ENCODE measurements at places on chromosomes 13 and 19.

DNA sequence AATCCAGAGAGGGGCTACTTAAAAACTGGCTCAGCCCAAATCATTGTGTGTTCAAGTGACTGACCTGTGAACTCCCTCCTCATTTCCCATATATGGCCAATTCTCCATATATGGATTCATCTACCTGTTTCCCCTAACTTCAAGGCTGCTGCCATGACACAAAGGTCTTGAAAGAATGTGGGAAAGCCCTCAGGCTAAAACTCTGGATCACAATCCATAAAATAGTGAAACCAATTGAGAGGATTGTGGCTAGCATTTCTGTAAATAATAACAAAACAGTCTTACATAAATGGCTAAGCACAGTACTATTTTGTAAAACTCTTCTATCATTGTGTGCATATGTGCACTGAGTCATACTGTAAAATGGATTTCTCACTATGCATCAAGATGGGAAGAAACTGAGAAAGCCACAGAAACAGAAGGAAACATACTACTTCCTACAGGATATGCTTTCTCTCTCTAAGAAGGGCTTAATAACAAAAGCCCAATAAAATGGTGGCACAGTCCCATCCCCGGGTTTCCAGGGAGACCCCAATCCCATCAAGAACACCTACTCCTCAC lies 80.5 kb downstream of the FOXO1 start:
- no peak for DNase-seq

- no peak for DNase-seq
Observed at GRCh38 chr19:49335784-49336481, 727 bp downstream of the CD37 start.

DNA sequence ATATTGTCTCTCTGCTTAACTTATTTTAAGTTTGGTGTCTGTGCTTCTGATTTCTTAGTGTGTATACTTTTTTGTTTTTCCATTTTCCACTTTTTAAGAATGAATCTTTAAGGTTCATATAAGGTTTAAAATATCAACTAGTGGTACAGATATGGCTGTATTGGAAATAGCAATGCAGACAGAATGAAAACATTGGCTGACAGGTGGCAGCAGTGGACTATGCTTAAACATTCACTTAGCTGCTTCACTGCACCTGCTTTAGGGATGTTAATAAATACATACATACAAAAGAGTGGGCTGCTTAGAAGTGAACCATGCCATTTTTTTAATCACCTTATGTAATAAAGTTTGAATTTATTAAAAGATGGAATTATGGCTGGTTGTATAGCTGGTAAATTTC lies 27.3 kb downstream of the TM9SF2 start:
- no peak for DNase-seq

DNA sequence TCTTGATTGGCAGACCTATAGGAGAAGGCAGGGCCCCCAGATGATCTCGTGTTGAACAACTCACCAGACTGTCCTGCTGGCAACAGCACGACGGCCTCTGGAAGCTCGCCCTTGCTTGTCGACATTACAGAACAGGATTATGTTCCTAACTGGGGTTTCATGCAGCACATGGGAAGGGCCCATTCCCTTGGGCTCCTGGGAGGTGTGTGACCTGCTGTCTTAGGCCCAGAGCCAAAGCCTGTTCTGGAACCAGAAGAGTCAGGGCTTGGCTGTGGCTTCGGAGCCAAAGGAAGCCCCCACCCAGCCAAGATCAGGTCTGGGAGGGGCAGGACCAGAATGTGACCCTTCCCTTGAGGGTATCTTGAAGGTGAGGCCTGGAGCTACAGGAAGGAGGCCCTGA lies 36.9 kb downstream of the RGCC start:
- no peak for DNase-seq

GRCh38 chr13:98944336-98944735 lies 33.5 kb downstream of the DOCK9 start:
- no peak for DNase-seq

- no peak for DNase-seq
Observed at GRCh38 chr13:111359930-111360329, 39.5 kb downstream of the TEX29 start.

GRCh38 chr19:55590109-55590508 lies 9.2 kb downstream of the FIZ1 start:
- no peak for DNase-seq

DNA sequence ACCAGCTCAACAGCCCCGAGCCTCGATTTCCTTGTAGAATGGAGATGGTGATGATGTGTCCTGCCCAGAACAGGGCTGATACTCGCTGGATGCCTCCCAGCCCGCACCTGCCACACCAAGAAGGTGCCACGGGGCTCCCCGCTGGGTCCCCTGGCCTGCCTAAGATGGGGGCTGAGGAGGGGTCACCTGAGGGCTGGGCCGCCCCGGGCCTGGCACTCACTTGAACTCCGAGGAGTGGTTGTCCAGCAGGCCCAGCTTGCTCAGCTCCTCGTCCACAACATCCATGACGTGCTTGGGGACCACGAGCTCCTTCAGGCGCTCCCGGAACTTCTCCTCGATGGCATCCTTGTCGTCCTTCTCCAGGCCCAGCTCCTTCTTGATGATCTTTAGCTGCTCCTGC lies 14.4 kb downstream of the LONP1 start:
- DNase-seq = no peak

DNA sequence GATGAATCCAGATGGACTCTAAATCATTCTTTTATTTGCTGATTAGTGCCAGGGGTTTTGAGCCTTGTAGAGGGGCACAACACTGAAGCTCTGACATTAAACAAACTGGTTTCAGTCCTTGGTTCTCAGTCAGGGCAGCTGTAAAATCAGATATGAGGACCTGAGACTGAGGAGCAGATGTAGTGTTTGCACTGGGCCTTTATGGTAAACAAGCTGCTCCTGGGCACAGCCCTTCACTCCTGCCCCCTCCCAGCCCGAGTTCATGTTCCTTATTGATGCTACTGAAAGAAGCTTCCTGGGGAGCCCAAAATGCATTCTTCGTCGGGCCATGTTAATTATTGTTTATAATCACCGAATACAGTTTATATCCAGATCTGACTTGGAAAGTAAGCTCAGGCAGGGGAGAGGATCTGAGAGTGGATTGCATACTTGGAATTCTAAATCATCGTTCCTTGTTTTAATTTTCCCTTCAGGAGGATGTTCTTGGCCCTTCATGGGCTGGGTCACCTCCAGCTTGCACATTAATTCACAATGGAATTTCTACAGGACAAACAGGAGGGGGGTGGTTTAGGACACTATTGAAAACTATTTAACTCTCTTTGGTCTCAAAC lies 213.5 kb downstream of the FGF9 start:
- DNase-seq = no peak

GRCh38 chr13:77386880-77387606 lies 60.1 kb upstream of the MYCBP2 start:
- no peak for DNase-seq

GRCh38 chr13:67961331-67961730 lies 731.2 kb upstream of the PCDH9 start:
- peak; percentile 16 for DNase-seq

- DNase-seq = no peak
Observed at GRCh38 chr19:29628661-29629385, 22.7 kb downstream of the POP4 start.

GRCh38 chr19:54329476-54330165 lies 9.3 kb downstream of the LILRA4 start:
- no peak for DNase-seq

- peak; percentile 79 for DNase-seq
Observed at GRCh38 chr13:19681517-19681916, 48.1 kb downstream of the MPHOSPH8 start.

GRCh38 chr13:44629465-44630183 lies 53.5 kb upstream of the TSC22D1 start:
- DNase-seq = no peak

DNA sequence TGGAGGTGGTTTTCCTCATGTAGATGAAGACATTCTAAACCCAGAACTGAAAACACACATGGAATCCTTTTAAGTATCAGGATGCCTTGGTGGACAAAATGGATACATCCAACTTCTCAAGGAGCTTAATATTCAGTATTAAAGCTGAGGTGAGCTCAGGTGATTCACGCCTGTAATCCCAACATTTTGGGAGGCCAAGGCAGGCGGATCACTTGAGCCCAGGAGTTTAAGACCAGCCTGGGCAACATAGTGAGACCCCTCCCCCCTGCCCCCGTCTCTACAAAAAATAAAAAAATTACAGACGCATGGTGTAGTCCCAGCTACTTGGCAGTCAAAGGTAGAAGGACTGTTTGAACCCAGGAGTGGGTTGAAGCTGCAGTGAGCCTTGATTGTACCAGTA lies 28.8 kb downstream of the DPRX start:
- no peak for DNase-seq

- no peak for DNase-seq
Observed at GRCh38 chr13:103272770-103273169, 206.6 kb upstream of the SLC10A2 start.

- no peak for DNase-seq
Observed at GRCh38 chr19:39817888-39818561, 15.9 kb downstream of the DYRK1B start.

DNA sequence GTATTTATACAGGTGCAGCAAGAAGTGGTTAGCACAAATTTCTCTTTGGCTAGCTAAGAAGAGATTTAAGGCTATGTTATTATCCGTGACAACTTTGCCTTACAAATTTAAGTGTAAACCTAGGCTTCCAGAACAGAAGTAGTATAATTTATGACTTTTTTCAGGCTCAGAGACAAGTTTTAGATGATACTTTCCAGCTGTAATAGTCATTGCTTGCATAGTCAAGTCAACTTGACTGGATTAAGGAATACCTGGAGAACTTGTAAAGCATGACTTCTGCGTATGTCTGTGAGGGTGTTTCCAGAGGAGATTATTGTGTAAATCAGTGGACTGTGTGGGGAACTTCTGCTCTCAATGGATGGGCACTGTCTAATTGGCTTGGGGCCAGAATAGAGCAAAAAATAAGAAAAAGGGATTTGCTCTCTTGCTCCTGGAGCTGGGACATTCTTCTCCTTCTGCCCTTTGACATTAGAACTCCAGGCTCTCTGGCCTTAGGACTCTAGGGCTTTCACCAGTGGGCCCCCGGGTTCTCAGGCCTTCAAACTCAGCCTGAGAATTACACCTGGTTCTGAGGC lies 33.0 kb downstream of the CYSLTR2 start:
- DNase-seq = no peak

DNA sequence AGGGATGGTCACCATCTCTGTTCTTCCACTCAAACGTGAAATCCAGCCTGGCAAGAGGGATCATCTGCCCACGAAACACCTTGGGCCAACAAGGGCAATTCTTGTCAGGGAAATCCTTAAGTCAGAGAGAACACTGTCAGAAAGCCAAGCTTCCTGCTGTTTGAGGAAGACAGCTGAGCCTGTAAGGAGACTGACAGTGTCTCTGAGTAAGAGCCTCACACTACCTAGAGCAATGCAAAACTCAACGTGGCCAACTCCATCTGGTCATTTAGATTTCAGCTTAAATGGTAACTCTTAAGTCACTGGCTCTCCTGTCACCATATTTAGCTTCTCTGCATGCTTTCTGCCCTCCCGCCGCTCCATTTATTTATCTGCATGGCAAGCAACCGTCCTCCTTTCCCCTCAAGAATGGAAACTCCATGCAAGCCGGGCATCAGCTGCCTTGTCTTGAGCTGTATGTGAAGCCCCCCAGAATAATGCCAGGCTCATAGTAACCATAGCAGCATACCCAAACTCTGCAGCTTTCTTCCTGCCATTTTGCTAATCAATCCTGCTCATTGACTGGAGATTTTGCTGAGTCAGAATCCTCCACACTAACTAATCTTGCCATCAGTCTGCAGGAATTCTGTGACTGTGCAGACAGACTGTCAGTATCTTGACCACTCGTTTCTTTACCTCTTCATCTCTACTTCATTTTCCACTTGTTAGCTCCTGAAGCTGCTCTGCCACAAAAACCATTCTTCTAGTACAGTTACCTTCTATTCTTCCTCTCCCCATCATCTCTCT lies 159.8 kb downstream of the IRS2 start:
- DNase-seq = no peak

- DNase-seq = no peak
Observed at GRCh38 chr19:33404506-33405253, 31.2 kb downstream of the CEBPG start.

DNA sequence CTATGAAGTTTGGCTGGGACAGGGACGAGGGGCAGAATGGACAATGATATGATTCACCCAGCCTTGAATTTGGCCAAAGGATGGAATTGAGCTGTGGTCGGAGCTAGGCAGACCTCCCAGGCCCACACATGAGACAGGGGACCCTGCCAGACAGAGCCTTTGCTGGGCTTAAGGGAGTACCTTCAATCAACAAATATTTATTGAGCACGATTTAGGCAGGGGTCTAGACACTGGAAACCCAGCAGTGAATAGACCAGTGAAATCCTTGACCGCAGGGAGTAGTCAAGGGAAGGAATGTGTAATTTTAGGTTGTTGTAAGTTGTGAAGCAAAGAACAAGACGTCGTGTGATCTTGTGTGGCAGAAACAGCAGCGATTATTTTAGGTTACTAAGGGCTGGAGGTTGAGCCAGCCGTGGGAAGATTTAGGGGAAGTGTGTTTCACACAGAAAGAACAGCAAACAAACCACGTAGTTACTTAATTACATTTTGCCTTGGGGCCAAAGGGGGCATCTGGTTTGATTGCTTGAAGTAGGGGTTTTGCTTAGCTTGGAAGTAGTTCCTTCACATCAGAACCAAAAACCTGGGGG lies 16.9 kb upstream of the AP1M2 start:
- DNase-seq = no peak

GRCh38 chr19:44845612-44846454 lies at the start of gene NECTIN2:
TSS of gene NECTIN2 (plus strand) at chr19:44846297. CDS start at chr19:44846526, 229 bp downstream.
- peak; percentile 99 for DNase-seq

- DNase-seq = peak; percentile 50
Observed at GRCh38 chr13:81639984-81640582, 1299.2 kb upstream of the SPRY2 start.

GRCh38 chr19:56076498-56076897 lies 44.6 kb downstream of the ZNF787 start:
- peak; percentile 45 for DNase-seq

- peak; percentile 50 for DNase-seq
Observed at GRCh38 chr13:26601669-26602068, 44.2 kb downstream of the WASF3 start.

GRCh38 chr13:69571606-69572323 lies 535.9 kb upstream of the ATXN8OS start:
- no peak for DNase-seq

DNA sequence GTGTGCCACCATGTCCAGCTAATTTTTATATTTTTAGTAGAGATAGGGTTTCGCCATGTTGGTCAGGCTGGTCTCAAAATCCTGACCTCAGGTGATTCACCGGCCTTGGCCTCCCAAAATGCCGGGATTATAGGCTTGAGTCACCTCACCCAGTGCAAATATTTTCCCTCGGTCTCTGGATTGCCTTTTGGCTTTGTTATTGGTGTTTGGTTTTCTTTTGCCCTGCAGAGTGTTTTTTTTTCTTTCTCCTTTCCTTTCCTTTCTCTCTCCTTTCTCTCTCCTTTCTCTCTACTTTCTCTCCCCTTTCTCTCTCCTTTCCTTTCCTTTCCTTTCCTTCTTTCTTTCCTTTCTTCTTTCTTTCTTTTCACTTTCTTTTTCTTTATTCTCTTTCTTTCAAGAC lies 33.2 kb downstream of the KDM4B start:
- no peak for DNase-seq
